Right forelimb (tissue), 1 donor: ENCODE measurements at places on chromosomes 5 and 9.

- no peak for DNase-seq
Observed at GRCh38 chr9:73531658-73532057, 380.0 kb downstream of the ANXA1 start.

- DNase-seq: no peak
Observed at GRCh38 chr5:146273109-146273508, 65.5 kb upstream of the POU4F3 start.

DNA sequence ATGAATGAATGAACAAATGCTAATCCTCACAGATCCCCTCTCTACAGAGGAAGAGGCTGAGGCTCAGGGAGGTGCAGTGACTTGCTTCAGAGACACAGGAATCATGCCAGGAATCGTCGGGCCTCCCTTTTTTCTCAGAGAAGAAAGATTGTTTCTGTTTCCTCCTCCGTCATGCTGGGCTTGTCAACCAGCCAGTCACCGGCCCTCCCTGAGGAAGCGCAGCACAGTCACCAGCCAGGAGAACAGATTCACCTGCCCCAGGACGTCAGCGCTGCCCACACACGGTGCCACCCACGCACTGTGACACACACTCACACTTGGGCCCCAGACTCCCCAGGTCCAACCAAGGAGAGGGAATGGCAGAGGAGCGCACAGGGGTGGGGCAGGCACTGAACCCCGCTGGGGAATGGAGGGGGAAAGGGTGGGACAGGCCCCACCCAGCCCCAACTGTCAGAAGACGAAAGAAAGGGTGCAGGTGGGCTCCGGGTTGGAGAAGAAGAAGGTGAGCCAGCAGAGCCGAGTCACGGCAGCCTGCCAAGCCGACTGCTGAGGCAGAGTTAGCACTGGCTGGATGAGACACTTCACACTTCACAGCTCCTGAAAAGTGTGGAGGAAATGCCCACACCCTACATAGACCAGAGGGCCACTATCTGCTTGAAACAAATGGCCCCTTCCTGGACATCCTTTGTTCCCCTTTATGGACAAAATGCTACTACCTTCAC is 13.8 kb upstream of the ERGIC1 start:
- no peak for DNase-seq

- DNase-seq: no peak
Observed at GRCh38 chr5:177198738-177199137, 65.2 kb downstream of the NSD1 start.

- DNase-seq: no peak
Observed at GRCh38 chr5:92206681-92207080, 823.6 kb upstream of the ARRDC3 start.

DNA sequence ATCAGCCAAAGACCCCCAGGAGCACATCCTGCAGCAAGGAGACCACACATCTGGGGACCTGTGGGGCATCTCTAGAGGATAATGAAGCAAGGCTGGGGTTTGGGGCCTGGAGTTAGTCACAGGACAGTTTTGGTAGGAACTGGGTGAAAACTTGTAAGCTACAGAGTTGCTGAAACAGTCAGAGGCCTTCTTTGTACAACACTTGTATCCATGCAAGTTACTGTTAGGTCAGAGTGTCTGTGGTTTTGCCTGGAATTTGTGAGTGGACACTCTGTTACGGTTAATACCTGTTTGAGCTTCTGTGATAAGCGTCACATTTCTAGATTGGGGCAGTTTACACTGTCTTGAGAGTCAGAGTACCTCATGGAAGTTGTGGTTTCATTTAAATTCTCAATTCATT is 22.6 kb upstream of the ASPN start:
- DNase-seq: no peak

GRCh38 chr5:175713930-175714329 is 56.1 kb downstream of the HRH2 start:
- no peak for DNase-seq

GRCh38 chr5:37792975-37793631 is 46.7 kb downstream of the GDNF start:
- DNase-seq: no peak

- no peak for DNase-seq
Observed at GRCh38 chr9:128556926-128557634, 4.7 kb downstream of the SPTAN1 start.

GRCh38 chr9:6924988-6925563 is 167.3 kb downstream of the KDM4C start:
- no peak for DNase-seq

DNA sequence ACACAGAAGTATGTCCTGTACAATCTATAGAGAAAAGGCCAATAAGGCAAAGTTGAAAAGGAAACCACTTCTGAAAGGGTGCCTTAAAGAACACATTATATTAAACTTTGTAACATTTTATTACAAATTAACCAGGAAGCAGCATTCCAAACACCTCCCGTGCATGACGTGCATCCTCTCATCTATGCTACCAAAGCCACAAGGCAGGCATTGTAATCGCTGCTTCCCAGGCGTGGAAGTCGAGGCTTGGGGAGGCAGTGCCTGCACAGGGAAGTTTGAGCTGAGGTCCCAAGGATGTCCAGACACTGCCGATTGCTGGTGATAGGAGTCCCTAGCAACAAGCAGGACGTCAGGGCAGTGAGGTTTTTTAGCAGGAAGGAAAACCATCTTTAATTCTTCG is 44.3 kb upstream of the BARHL1 start:
- no peak for DNase-seq

GRCh38 chr5:131279204-131279603 is 15.4 kb downstream of the CDC42SE2 start:
- no peak for DNase-seq

- no peak for DNase-seq
Observed at GRCh38 chr9:82332018-82332773, 343.6 kb downstream of the SPATA31D1 start.

- DNase-seq: no peak
Observed at GRCh38 chr9:22228542-22228941, 218.1 kb upstream of the DMRTA1 start.

- no peak for DNase-seq
Observed at GRCh38 chr9:20557890-20558565, 64.3 kb downstream of the MLLT3 start.

- no peak for DNase-seq
Observed at GRCh38 chr5:142821733-142822487, 51.7 kb downstream of the ARHGAP26 start.

- DNase-seq: no peak
Observed at GRCh38 chr5:172952034-172952511, 7.2 kb upstream of the RPL26L1 start.

GRCh38 chr5:107618242-107618641 is 52.5 kb downstream of the EFNA5 start:
- DNase-seq: no peak

DNA sequence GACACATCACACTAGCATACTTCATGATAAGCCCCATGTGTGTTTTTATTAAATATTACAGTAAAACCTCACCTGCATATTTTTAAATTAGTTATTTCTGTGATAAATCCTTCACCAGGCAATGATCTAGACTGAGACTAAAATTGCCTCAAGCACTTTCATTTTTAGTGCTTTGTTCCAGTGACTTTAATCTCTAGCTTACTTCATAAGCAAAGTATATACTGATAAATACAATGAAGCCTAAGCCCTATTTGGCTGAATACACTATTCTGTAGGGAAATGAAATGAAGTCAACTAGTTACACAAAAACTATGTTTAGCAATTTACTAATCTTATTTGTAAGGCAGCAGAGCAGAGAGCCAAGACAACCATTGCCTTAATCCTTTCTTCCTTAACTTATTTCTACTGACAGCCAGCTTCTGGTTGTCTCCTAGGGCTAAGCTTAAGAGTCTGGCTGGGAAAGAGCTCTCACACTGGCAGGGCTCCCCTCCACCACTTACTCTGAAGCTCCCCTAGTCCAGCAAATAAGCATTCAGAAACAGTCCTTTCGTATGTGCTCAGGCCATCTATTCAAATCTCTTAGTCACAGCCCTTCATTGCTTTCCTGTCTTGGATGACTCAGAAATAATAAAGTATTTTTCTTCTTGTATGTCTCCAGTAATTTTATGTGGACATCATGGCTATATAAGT is 31.4 kb upstream of the MTAP start:
- DNase-seq: no peak

DNA sequence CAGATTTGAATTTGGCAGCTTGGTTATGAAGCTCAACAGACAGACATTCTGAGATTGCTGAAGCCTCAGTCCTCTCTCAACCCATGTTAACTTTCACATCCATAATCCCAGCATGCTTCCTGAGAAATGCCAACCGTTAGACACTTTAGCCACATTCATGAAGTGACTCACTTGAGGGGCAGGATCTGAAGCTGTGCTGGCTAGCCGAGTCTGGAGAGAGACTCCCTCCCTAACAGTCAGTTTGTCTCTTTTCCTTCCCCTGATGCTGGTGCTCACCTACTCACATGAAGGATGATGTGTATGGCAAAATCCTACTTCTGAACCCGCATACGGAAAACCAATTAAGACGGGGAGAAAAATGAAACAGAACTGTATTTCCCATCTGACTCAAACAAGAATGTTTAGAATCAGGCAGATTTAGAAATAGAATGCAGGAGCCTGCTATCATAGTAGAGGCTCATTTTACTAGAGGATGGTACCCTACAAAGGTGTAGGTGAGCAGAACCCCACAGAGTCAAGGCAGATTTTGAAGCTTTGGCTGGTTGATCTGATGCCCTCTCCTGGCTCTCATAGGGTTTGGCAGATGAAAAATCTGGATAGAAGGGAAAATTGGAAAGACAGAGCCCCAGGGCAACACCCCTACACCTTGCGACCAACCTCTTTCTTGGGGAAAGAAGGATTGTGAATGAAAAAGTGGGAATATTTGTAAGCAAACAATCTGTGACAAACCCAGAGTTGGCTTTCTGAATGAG is 150.9 kb upstream of the LHFPL2 start:
- no peak for DNase-seq

DNA sequence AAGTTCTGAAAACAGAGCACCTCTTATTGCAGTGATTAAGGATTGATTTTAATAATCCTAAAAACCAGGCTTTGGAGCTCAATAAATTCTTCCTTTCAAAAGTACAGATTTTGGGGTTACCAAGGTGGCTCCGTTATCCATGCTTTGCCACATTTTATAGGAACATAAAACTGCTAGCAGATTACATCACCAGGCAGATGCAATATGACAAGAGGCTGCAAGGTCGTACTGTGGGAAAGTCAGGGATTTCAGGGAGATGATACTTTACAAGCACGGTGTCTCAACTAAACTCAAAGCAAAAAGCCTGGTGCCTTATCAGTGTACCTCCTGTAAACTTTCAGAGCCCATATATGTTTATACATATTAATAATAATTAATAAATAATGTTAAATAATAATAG is 28.6 kb downstream of the ADAMTSL1 start:
- no peak for DNase-seq

GRCh38 chr9:107540164-107540561 is 50.6 kb upstream of the KLF4 start:
- DNase-seq: no peak

DNA sequence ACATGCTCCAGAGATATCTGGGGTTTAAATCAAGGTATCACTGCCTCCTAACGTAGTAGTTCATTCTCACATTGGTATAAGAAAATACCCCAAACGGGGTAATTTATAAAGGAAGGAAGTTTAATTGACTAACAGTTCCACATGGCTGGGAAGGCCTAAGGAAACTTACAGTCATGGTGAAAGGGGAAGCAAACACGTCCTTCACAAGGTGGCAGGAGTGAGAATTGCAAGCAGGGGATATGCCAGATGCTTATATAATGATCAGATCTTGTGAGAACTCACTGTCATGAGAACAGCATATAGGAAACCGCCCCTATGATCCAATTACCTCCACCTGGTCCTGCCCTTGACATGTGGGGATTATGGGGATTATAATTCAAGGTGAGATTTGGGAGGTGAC is 1280.2 kb upstream of the C9orf72 start:
- no peak for DNase-seq

DNA sequence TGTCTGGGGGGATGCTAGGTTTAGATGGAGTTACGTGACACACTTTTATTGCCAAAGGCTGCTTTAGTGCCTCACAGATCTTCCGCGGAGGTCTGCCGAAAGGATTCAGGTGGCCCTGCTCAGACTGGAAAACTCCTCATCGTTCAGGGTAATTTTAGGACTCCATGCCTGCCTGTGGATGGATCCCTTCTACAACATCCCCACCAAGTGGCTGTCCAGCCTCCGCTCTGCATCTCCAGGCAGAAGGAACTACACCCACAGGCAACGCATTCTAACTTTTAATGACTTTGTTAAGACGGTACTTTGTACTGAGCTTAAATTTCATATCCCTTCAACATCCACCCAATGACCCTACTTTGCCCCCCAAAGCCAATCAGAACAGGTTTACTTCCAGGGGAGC is 29.4 kb downstream of the ATPSCKMT start:
- DNase-seq: peak; percentile 52

DNA sequence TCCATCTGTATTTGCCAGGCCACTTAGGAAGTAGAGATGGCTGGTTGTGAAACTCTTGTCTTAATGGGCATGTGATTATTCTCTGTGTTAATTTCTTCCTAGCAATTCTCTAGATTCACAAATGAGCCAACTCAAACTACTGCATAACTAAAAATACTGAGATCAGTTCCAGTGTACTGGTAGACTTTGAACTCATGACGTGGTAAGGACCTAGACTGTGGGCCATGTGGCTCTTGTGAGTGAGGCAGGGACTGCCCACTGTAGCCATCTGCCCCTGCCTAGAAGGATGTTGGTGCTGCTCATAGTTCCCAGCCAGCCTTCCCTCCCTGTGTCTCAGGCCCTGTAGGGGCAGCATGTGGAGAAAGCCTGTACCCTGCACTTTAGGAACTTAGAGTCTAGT is 47.4 kb downstream of the CYSTM1 start:
- no peak for DNase-seq

GRCh38 chr9:72187121-72187695 is 38.0 kb downstream of the GDA start:
- no peak for DNase-seq

DNA sequence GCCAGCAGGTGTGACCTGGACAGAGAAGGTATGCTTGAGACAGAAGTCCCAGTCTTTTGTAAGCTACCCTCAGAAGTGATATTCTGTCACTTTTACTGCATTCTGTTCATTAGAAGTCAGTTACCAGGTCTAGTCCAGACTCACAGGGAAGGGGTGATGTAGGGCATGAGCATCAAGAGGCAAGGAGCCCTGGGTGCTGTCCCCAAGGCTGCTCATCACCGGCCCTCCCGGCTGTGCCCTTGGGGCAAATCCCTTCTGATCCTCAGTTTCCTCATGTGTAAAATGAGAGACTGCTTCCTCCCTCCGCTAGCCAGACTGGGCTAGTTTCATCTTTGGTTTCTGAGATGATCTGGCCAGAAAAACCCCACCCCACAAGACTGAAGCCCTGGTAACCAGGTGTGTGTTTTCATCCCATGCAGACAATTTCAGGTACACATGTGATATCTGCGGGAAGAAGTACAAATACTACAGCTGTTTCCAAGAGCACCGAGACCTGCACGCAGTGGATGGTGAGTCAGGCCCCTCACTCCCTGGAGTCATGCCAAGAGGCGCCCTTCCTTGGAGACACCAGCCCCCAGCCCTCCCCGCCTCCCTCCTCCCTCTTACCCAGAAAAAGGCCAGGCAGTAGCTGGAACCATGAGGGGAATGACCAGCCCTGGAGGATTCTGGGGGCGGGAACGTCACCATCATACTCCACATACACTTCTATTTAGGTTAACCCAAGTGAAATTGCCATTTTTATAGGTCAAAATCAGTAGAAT is 71.0 kb downstream of the AMBP start:
- peak; percentile 28 for DNase-seq

GRCh38 chr5:169545762-169546161 is 37.8 kb upstream of the SPDL1 start:
- no peak for DNase-seq
